ENCODE measurements at places on chromosomes 5 and 9.
A peak's percentile ranks its signal among the peaks of the same experiment; 100 is the strongest.

- DNase-seq: no peak
These were observed 151.6 kb downstream of the C5orf15 start for GRCh38 chr5:133816791-133817190.

GRCh38 chr5:15525703-15526275 is 25.8 kb downstream of the FBXL7 start:
- no peak for DNase-seq

DNA sequence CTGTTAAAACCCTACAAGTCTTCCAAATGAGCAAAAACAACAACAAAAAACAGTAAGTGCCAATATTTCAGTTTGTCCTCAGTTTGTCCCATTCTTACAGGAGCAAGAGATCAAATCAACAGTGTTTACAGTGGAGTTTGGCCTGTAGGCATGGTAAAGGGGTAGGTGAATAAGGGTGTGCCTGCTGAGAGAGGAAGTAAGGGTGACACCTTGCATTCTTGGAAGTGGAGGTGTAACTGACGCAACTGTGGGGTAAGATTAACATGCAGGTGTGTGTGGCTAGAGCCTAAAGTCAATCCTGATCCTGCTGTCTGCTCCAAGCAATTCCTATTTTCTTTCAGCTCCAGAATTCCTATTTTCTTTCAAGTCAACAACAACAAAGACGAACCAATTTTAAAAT is 43.4 kb downstream of the PFDN1 start:
- no peak for DNase-seq

- no peak for DNase-seq
These were observed 193.9 kb downstream of the ICE1 start for GRCh38 chr5:5616247-5616895.

GRCh38 chr5:39494107-39494510 is 69.3 kb upstream of the DAB2 start:
- DNase-seq: peak; percentile 42

DNA sequence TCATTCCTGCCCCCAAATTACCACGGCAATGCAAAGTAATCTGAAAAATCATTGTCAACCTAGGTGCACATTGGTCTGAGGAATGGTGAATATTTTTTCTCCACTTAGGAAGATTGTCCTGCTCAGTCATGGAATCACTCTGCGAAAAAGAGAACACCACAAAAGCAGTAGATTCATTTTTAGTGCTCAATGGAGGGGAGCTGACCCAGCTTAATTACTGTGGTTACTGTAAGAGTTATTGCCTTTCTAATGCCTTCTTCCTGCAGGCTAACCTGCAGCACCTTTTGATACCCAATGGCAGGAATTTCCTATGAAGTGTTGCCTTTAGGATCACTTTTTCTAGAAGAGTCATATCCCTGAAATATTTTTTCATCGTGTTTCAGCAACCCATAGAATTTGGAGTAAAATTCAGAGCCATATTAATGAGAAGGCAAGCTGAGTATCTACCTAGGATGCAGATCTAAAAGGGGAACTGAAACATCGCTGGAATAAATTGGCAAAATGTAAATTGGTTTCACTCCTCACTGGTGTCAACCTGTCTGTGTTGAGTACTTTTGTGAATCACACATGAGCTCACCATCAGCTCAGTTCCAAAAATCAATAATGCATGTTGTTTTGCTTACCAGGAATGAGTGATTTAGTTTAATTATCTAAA is 464.5 kb downstream of the CSNK1G3 start:
- no peak for DNase-seq

DNA sequence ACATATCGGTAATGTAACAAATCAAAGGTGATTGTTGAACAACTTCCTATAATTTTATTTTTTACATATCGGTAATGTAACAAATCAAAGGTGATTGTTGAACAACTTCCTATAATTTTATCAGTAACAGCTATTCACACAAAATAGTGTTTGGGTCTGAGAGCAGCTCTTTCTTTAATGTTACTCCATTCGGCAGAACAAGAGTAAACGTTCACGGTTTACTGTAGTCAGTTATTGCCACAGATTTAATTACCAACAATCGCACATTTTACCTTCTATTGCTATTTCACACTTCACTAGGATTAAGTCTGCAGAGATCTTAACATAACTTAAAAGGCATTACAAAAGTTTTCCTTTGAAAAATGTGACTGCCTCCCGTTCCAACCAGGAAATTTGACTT is 6.4 kb downstream of the GNAQ start:
- DNase-seq: no peak

GRCh38 chr5:10329820-10330481 is 22.2 kb upstream of the CMBL start:
- peak; percentile 91 for DNase-seq

DNA sequence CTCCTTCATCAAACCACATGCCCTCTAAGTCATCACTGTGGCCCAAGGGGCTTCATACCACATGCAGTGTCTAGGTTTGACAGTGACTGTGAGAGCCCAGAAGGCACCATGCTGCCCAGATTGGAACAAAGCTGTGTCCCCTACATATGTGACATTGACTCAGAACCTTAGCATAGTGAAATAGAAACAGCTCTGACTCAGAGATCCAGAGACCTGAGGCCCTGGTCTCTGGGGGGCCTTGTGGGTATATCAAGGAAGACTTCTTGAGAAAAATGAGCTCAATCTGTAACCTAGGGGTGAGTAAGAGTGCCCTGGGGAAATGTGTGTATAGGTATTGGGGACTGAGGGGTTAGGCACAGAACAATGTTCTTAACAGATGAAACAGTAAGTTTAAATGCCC is 7.1 kb upstream of the ENTREP1 start:
- no peak for DNase-seq

DNA sequence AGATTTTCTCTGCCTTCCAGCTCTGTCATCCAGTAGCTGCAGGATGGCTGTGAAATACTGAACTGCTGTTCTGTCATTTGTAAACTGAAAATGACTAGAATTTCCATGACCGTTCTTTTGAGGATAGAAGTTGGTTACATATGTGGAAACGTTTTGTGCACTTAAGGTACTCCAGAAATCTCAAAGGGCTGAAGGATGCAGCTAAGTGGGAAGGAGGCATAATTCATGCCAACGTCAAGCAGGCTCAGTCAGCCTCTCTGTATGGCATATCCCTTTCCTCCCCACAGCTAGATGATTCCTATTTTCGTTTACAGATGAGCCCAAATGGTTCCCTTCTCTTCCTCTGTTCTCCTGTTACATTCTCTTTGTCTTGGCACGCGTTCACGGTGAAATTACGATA is 257.6 kb downstream of the FBXL7 start:
- DNase-seq: no peak

GRCh38 chr5:79229357-79230174 is 6.4 kb upstream of the JMY start:
- peak; percentile 69 for DNase-seq

GRCh38 chr5:103362211-103362610 is 103.6 kb downstream of the MACIR start:
- no peak for DNase-seq

GRCh38 chr5:122761115-122761514 is 13.8 kb upstream of the SNX2 start:
- DNase-seq: no peak

DNA sequence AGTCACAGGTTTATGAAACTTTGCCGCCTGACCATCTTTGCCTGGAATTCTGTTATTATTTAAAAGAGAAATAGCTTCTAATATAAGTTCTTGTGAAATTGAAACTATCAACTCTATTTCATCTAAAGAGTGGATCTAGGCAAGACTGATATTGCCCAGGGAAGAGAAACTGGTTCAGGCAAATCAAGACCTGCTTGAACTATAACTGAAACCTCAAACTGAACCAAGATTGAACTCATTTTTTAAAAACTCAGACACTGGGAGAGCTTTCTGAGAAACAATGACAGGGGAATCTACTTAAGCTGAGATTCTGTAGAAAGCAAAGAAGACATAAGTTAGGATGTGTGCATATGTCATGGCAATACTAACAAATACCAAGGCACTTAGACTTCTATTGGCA is 815.8 kb downstream of the BRINP1 start:
- no peak for DNase-seq

DNA sequence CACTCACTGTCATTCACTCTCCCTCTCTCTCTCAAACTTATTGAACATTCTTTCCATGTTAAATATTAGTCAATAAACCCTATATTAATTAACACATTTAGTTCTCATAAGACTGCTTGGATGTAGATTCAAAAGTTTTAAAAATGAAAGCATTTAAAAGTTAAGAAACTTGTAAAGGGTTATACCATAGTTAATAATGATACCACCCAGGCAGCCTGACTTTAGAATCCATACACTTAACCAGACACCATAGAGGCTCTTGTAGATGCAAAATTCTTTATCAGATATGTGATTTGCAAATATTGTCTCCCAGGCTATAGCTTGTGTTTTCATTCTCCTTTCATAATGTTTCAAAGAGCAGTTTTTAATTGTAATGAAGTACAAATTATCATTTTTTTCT is 335.8 kb upstream of the ACTBL2 start:
- no peak for DNase-seq

- DNase-seq: peak; percentile 5
These were observed 128.0 kb upstream of the EPB41L4A start for GRCh38 chr5:112546946-112547592.

DNA sequence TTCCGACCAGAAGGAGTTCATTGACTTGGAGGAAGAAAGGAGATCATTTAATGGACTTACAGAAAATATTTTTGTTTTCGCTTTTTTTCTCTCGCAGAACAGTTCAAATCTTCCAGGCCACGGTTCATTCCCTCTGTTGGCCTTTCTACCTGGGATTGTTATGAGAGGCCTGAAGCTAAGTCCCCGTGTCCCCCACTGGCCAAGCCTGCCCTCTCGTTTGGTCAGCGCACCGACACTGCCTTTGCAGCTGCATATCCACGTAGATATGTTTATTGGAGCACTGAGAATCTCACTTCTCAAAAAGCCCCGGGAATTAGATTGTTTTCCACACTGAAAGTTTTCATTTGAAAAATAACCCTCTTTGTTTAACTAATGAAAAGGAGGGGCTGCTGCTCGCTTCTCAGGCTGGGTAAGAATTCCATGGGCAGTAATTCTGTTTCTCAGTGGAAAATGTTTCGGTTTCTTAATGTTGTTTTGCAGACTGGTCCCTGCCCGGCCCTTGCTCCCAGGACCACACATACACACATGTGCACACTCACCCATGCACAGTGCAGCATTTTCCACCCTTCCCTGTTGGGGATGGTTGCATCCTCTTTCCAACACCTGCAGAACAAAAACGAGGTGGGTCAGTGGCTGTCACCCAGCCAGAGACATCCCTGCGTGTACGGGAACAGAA is 655.7 kb downstream of the BNC2 start:
- no peak for DNase-seq

GRCh38 chr5:142117579-142118151 is 9.1 kb downstream of the NDFIP1 start:
- DNase-seq: no peak

DNA sequence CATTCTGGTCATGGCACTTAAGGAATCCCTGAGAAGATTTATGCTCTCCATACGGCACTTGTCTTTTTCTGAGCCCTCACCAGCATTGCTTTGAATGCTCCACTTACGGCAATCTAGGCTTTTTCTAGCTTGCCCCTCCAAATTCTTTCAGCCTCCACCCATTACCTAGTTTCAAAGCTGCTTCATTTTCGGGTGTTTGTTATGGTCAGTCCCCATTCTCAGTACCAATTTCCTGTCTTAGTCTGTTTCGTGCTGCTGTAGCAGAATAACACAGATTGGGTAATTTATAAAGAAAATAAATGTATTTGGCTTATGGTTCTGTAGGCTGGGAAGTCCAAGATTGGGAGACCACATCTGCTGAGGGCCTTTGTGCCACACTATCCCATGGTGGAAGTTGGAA is 42.0 kb downstream of the ARHGEF28 start:
- no peak for DNase-seq

DNA sequence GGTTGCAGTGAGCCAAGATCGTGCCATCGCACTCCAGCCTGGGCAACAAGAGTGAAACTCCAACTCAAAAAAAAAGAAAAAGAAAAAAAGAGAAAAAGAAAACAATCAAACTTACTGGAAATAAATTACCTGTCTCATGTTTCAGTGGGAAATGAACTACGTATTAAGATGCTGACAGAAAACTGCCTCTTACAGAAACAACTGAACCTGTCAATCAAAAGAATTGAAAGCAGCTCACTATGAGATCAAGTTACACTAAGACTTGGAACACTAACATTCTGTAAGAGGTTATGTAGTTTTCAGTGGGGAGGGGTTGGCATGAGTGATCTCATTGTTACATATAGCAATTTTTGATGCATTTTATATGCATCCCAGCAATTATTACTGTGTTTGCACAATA is 64.4 kb upstream of the SPATA31E1 start:
- no peak for DNase-seq

GRCh38 chr5:15300141-15300540 is 199.8 kb upstream of the FBXL7 start:
- DNase-seq: no peak

DNA sequence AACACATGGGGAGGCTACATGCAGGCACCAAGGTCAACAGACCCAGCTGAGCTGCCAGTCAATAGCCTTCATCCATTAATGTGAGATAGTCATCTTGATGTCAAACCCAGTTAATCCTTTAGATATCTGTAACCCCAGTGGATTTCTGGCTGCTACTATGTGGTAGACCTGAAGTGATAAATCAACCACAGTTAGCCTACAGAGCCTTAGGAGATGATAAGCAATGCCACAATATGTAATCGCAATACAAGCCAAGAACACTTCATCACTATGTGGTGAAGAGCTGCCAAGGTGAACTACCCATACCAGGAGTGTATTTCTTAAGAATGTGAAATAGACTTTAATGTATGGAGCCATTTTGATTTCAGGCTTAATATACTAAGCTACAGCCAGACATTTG is 1175.5 kb downstream of the DTWD2 start:
- no peak for DNase-seq

GRCh38 chr5:171841984-171842776 is 56.6 kb downstream of the SMIM23 start:
- DNase-seq: no peak

DNA sequence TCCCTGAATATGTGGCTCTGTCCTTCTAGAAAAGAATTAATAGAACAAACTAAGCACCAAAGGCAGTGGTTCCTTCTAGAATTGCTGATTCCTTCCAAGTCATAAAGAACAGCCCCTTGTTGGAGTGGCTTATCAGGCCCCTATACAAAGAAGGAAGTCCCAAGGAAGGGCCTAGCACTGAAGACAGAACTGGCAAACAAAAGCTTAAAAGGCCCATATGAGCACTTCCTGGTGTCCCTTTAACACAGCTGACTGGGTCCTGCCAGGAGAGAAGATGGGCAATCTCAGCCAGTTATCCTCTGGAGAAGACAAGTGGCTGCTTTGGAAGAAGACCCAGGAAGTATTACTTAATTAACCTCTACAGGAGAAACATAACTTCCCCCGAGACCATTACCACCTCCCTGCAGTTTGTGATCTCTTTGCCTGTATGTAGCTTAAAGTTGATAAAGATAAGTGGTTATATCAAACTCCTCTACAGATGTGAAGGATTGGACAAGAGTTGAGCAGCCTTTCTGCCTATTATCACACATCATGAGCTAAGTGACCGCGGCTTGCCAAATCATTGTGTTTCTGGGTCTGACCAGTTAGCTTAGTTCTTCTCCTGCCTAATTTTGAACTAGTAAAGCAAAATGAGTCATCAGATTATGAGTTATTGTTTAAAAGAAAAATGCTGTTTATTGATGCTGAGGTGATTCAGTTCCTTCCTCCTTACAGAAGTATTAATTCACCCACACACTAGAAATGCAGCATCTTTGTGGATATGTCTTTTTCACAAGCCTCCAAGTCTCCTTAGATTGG is 13.3 kb upstream of the STING1 start:
- peak; percentile 74 for DNase-seq

GRCh38 chr9:129571298-129572051 is 49.4 kb downstream of the C9orf50 start:
- DNase-seq: peak; percentile 51

GRCh38 chr5:139805545-139805944 is 9.9 kb downstream of the PSD2 start:
- no peak for DNase-seq

- DNase-seq: no peak
These were observed 44.3 kb upstream of the ZBED3 start for GRCh38 chr5:77131361-77131760.

Data from M059J (cell line).